ENCODE measurements at places on chromosomes 1 and 21. TPM values are rescaled to one million over a fixed set of nuclear protein-coding genes. Genes with fewer than 3 reads are reported as not detected.

DNA sequence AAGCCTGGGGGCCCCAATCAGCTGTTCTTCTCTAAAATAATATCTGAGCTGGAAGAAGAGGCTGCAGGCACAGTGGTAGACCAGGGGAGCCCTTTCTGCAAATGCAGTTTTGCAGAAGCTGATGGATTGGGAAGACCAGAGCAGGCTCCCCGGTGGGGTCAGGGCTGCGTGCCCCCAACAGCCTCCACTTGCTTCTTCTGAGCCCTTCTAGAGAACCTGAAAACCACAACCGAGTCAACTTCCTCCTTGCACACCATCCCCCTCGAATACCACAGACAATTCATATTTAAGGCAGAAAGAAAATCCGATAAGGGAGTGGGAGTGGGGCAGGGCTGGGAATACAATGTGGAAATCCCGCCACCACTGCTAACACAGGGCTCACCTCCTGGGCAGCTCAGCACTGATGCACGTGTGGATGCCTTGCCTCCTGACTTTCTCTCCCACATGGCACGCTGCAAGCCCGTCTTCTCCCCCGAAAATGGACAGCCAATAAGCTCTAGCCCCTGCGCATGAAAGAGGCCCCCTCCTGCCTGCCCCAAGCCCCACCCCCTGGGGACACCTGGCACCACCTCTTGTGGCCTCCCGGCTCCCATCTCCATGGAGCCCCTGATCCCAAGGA is 25.4 kb upstream of the ALDH4A1 start:
- no peak for DNase-seq

DNA sequence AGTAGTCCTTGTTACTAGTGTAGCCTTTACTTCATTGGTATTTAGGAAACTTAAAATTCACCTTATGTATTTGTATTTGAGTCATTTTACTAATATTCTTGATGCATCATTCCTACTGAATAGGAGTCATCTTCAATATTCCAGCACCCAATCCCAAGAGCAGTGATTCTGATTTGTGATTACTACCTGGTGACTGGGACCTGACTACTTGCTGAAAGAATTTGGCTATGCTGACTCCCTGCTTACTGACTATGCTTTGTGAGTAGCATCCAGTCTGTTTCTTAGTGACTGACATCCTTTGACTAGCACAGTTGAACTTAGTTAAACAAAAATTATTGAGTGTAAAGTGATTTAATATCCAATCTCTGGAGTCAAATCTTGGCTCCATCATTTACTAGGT is 129.9 kb upstream of the NEGR1 start:
- no peak for DNase-seq

The COL18A1 gene
- total RNA-seq: 60.7 TPM

The TACSTD2 gene
- 40.6 TPM for total RNA-seq

The TNN gene
- total RNA-seq: 2.2 TPM

The NAV1 gene
- 27.5 TPM for total RNA-seq

The TNFRSF14 gene
- 19.2 TPM for total RNA-seq

GRCh38 chr1:157472056-157472701 is 80.1 kb downstream of the FCRL5 start:
- no peak for DNase-seq

Measured in urinary bladder (tissue), 4 donors.